Naive thymus-derived CD4-positive, alpha-beta T cell (primary cell): ENCODE measurements at places on chromosomes 6 and 20. TPM values are rescaled to one million over a fixed set of nuclear protein-coding genes. Genes with fewer than 3 reads are reported as not detected.

BMP5 gene
- total RNA-seq: not detected

- DNase-seq: no peak
- H3K4me3 ChIP-seq: no peak overlapping the region
- no peaks in the 10 kb centered on the region for H3K36me3 ChIP-seq
- no peaks in the 10 kb centered on the region for H3K27me3 ChIP-seq
These were observed 33.2 kb downstream of the TAF8 start for GRCh38 chr6:42083530-42083929.

DNA sequence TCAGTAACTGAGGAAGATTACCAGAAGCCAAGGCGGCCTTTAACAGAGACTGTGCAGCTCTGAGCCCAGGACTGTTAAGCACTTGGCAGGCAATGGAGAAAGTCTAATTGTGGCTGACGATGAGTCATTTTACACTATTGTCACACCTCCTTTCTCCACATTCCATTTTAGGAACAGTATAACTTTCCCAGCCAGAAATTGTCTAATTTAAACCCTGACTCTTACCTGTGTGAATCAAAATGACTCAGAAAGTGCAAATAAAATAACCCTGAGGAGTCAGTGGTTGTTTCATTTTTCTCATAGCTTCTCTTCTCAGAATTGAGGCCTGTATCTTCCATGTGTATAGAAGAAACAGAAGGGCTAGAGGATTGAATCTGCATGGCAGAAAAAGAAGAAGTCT is 40.0 kb upstream of the OPN5 start:
- no peak for DNase-seq
- H3K36me3 ChIP-seq: no peaks in the 10 kb centered on the region
- H3K4me3 ChIP-seq: no peak overlapping the region
- no peak overlapping the region for H3K27ac ChIP-seq
- no peaks in the 10 kb centered on the region for H3K4me1 ChIP-seq
- H3K27me3 ChIP-seq: no peaks in the 10 kb centered on the region

GRCh38 chr20:50347284-50348063 is 156.8 kb downstream of the CEBPB start:
- DNase-seq: no peak
- no peak overlapping the region for H3K27ac ChIP-seq
- no peaks in the 10 kb centered on the region for H3K27me3 ChIP-seq
- no peaks in the 10 kb centered on the region for H3K4me1 ChIP-seq
- H3K36me3 ChIP-seq: no peaks in the 10 kb centered on the region

GRCh38 chr6:121503589-121503991 is 68.1 kb downstream of the GJA1 start:
- H3K4me3 ChIP-seq: no peak overlapping the region
- no peaks in the 10 kb centered on the region for H3K27me3 ChIP-seq
- H3K4me1 ChIP-seq: no peaks in the 10 kb centered on the region
- DNase-seq: no peak
- no peak overlapping the region for H3K27ac ChIP-seq
- H3K36me3 ChIP-seq: no peaks in the 10 kb centered on the region

GRCh38 chr6:163790266-163790840 is 375.8 kb downstream of the QKI start:
- no peak overlapping the region for H3K4me3 ChIP-seq
- no peaks in the 10 kb centered on the region for H3K4me1 ChIP-seq
- H3K36me3 ChIP-seq: no peaks in the 10 kb centered on the region
- DNase-seq: no peak
- H3K27ac ChIP-seq: no peak overlapping the region

DNA sequence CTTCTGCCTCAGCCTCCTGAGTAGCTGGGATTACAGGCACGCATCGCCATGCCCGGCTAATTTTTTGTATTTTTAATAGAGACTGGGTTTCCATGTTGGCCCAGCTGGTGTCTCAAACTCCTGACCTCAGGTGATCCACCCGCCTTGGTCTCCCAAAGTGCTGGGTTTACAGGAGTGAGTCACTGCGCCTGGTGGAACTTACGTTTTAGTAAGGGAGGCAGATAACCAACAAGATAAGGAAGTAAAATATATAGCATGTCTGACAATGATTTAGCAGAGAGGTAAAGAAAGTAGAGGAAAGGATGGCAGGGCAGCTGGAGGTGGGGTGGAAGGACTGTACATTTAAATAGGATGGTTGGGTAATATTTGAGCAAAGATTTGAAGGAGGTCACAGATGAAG is 12.8 kb upstream of the MYMX start:
- no peaks in the 10 kb centered on the region for H3K4me1 ChIP-seq
- no peak overlapping the region for H3K27ac ChIP-seq
- H3K27me3 ChIP-seq: no peaks in the 10 kb centered on the region
- DNase-seq: no peak
- H3K4me3 ChIP-seq: no peak overlapping the region

DNA sequence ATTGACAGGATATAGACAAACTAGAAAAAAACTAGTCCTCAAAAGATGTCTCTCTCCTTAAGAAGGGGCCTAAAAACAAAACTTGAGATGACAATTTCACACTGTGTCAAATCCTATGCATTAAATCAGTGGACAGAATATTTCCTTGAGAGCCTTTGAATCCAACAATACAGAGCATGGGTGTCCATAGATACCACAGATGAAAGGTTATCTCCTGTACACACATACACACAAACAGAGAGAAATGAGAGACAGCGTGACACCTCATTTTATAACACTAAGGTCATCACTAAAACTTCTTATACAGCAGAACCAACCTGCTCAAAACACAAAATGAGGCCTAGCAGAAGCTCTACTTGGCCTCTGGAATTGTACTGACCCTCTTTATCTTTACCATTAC is 55.5 kb downstream of the MAP7 start:
- H3K4me3 ChIP-seq: no peak overlapping the region
- H3K36me3 ChIP-seq: no peaks in the 10 kb centered on the region
- no peak overlapping the region for H3K27ac ChIP-seq
- no peaks in the 10 kb centered on the region for H3K27me3 ChIP-seq

DNA sequence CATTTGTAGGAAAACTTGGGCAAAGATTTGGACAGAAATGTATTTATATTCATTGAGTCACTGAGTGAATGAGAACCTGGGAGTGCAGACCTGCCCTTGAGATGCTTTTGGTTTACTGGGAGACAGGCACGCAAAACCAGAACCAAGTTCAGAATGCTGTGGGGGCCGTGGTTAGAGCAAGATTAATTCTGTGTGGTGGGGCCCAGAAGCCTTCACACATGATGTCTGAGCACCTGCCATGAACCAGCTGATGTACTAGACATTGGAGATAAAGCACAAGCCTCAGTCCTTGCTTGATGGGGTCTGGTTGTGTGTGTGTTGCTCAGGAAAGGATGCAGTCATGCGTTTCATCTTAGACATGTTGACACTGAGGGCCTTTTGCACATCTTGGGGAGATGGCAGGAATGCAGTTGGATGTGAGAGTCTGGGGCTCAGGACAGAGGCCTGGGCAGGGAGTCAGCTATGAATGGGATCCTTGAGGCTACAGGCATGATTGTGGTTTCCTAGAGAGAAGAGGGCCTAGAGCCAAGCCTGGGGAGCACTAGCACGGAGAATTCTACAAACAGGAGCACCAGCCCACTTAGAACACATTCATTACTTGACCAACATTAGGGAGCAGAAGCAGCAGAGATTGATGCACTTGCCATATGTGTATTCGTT is 114.3 kb upstream of the TMEM181 start:
- no peak for DNase-seq
- no peaks in the 10 kb centered on the region for H3K4me1 ChIP-seq
- no peak overlapping the region for H3K27ac ChIP-seq
- H3K4me3 ChIP-seq: no peak overlapping the region
- no peaks in the 10 kb centered on the region for H3K36me3 ChIP-seq

BPI gene
- total RNA-seq: not detected

- no peak for DNase-seq
- no peaks in the 10 kb centered on the region for H3K4me1 ChIP-seq
- no peak overlapping the region for H3K4me3 ChIP-seq
- H3K36me3 ChIP-seq: no peaks in the 10 kb centered on the region
- H3K27me3 ChIP-seq: peaks cover 3% of the 10 kb centered on the region
These were observed 29.2 kb upstream of the HTR1B start for GRCh38 chr6:77492530-77492929.

DNA sequence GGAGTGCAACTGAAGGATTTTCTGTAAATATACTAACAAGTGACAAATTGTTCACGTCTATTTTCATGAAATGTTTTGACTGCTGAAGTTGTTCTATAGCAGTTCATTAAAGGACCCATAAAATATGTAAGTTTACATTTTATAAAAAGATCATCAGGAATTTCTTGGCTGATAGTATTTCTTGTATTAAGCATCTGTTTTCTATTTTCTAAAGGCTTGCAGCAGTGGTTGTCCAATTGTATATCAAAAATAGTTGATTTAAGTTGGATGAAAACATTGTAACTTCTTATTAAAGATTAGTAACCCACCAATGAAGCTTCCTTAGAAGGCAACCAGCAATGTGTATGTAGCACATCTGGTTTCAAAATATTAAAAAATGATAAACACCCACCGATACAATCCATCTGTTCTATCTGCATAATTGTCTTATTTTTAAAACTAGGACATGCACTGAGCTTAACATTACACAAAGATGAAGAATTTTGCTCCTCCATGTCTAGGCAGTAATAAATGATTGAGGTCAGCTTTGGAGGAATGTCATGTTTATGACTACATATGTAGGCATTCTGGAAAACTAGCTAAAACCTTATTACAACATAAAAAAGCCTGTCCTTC is 301.3 kb upstream of the TCF21 start:
- H3K27me3 ChIP-seq: no peaks in the 10 kb centered on the region
- DNase-seq: no peak
- H3K4me1 ChIP-seq: no peaks in the 10 kb centered on the region
- H3K4me3 ChIP-seq: no peak overlapping the region
- no peaks in the 10 kb centered on the region for H3K36me3 ChIP-seq

- no peak overlapping the region for H3K27ac ChIP-seq
- no peak for DNase-seq
- no peaks in the 10 kb centered on the region for H3K27me3 ChIP-seq
- H3K4me3 ChIP-seq: no peak overlapping the region
These were observed 375.4 kb upstream of the HS3ST5 start for GRCh38 chr6:114718186-114718585.

DNA sequence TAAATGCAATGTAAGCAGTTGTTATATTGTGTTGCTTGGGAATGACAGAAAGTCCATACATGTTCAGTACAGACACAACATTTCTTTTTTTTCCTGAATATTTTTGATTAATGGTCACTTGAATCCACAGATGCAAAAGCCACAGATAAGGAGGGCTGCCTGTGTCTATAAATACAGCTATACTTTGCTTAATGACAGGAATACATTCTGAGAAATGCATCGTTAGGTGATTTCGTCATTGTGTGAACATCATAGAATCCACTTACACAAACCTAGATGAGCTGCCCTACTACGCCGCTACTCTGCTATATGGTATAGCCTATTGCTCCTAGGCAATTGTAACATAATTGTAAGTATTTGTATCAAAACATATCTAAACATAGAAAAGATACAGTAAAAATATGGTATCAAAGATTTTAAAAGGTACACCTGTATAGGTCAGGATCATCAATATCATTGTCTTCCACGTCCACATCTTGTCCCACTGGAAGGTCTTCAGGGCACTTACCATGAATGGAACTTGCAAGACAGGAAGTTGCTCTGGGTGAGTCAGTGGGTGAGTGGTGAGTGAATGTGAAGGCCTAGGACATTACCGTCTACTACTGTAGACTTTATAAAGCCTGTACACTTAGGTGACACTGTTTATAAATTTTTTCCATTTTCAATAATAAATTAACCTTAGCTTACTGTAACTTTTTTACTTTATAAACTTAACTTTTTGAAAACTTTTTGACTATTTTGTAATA is 27.9 kb upstream of the POPDC3 start:
- no peaks in the 10 kb centered on the region for H3K4me1 ChIP-seq
- no peaks in the 10 kb centered on the region for H3K36me3 ChIP-seq
- DNase-seq: no peak
- H3K27ac ChIP-seq: no peak overlapping the region
- no peaks in the 10 kb centered on the region for H3K27me3 ChIP-seq

DLL1 gene
- total RNA-seq: 4.5 TPM

DSP gene
- 0.02 TPM in 1 of 2 replicates, not detected in the other for total RNA-seq

TBXT gene
- not detected for total RNA-seq

DNA sequence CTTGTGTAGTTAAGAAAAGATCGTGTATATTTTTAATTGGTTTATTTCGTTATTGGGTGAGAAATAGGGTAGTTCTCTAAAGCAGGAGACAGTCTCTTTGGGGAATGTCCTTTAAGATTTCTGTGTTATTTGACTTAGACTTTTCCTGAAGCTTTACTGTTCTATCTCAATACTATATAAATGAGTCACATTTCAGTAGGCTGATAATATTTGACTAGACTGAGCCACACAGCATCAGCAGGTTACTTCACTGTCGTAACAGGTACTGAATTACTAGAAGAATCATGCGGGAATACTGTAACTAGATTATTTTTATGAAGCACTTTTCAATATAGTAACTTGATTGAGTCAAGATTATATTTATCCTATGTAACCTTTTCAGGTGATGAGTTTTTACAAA is 1.4 kb downstream of the SMAP1 start:
- no peaks in the 10 kb centered on the region for H3K27me3 ChIP-seq
- H3K4me3 ChIP-seq: peak overlapping the region; percentile 69
- H3K27ac ChIP-seq: no peak overlapping the region
- no peak for DNase-seq
- no peaks in the 10 kb centered on the region for H3K36me3 ChIP-seq

DNA sequence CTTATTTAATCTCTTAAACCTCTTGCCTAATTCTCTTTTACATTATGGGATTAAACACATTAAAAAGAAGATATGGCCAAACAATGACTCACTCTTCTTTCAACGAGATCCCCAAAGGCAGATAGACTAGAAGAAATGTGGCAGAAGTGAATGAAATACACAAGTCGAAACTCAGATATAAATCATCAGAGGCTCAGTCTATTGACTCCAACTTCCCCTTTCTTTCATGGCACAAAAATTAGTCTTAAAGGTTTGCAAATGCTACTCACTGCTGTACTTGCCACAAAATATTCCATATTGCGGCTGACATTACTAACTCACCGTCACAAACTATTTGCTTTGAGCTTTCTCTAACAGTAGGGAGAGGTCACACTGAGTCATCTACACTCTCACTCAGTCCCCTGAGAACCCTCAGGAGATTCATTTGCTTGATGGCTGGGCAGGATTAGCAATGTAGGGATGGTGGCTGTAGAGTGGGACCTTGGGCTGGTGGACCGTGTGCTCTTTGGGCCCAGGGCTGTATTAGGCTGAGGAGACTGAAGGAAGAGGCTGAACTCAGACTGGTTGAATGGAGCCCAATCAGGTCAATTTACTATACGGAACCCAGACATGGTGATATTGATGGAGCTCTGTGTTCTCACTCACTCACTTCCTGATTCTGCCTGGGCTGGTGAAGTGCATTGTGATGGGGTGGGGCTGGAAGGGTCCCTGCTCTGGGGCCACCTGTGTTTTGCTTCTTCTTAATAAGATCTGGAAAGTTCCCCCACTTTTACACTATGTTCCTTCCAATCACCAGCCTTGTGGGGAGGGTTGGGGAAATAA is 42.8 kb upstream of the UBR2 start:
- no peak for DNase-seq
- no peak overlapping the region for H3K27ac ChIP-seq
- H3K4me3 ChIP-seq: no peak overlapping the region
- H3K4me1 ChIP-seq: no peaks in the 10 kb centered on the region
- H3K36me3 ChIP-seq: no peaks in the 10 kb centered on the region
